A549 (cell line): ENCODE measurements at places on chromosomes 3 and 15.
A peak's percentile ranks its signal among the peaks of the same experiment; 100 is the strongest.

- DNase-seq = no peak
Observed at GRCh38 chr3:187212196-187212545, 14.9 kb downstream of the RTP1 start.

- peak; percentile 21 for DNase-seq
Observed at GRCh38 chr3:81684751-81685395, 76.6 kb downstream of the GBE1 start.

GRCh38 chr3:147409143-147410115 is at the start of gene ZIC1:
TSS of gene ZIC1 (plus strand) at chr3:147409365. CDS start at chr3:147410113, 748 bp downstream.
- no peak for DNase-seq

GRCh38 chr3:58625196-58625824 is 41.3 kb downstream of the FAM3D start:
- no peak for DNase-seq

GRCh38 chr3:93981649-93982048 is 1.7 kb downstream of the ARL13B start:
- DNase-seq = no peak

DNA sequence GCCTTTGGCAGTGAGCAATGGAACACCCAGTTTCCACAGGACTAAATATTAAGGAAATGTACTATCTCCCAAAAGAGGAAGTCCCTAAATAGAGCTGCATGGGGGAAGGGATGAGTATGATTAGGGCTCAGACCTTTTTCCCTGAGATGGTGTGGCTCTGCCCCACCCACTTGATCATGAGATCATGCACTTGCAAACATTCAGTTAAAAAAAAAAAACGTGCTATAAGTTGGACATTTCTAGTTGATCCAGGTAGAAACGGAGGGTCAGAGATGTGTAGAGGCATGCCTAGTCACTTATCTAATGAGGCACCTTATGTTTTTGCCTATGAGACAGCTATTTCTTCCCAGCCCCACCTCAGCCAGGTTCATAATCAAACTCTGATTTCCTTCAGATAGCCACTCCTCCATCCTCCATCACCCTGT is 24.5 kb upstream of the SSR3 start:
- no peak for DNase-seq

DNA sequence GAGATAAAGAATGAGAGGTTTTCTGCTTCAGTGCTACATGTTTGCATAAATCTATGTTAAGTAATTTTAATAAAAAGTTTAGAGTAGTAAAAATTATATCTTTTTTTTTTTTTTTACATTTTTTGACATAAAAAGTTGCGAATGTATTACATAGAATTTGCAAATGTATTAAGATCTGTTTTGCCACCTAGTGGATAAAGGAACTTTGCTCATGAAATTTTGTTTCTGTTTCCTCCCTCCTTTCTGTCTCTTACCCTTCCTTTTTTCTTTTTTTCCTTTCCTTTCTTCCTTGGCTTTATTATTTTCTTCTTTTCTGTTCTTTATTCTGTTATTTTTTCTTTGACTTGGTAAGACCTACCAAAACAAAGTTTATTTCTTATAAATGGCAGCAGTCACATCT is 58.5 kb upstream of the UTS2B start:
- no peak for DNase-seq

DNA sequence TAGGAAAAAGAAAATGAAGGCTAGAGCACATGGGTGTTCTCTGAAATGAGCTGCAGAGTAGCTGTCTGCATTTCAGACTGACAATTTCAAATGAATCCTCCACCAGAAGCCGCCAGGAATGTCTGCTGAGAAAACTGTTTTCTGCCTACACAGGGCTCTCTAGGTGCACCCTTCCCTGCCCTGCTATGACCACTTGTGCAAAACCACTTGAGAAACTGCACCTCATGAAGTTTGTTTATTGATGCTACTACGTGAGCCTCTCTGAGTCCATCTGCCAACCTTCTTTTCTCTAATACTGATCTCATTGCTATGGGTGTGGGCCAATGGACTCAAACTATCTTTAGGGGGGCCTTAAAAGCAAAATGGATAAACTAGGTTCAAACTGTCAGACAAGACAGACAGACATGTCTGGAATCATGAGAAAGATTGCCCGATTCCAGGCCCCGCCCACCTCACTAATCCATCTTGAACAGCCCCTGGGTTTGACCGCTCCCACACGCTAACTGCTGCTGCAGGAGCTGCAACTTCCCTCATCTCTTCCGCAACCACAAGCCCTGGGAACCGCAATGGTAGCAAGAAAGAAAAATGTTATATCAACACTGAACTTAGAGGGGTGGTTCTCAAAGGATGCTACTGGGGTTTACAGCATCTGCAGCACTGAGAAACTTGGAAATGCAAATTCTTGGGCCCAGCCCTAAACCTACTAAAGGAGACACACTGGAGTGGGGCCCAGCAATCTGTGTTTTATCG is 9.0 kb upstream of the CD47 start:
- DNase-seq = no peak

DNA sequence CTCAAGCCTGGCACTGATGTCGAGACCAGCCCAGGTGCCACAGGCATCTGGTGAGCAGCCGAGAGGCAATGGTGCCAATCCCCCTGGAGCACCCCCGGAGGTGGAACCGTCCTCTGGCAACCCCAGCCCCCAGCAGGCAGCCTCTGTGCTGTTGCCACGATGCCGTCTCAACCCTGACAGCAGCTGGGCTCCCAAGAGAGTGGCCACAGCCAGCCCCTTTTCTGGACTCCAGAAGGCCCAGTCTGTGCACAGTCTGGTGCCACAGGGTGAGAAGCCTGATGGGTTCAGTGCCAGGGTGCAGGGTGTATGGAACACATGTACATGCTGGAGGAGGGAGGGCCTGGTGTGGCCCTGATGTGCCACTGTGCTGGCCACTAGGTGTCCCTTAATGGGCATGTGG is 4.9 kb upstream of the JMJD7 start:
- DNase-seq = no peak

GRCh38 chr3:38059148-38059547 is 20.1 kb downstream of the DLEC1 start:
- DNase-seq = no peak

DNA sequence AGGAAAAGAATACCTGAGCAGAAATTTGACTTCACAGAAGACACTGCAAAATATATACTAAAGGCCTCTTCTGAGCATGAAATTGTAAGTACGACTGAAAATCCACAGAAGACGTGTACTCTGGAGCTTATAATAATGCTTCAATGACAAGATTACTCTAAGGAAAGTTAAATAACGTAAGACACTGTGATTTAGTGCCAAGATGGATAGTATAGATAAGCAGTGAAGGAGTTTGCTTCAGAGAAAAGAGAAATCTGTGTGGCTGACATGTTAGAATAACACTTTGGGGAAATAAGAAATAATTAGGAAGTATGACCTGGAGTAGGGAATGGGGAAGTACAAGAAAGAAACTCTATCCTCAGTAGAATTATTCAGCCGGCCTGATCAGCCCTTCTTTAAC is 28.9 kb downstream of the ALDH1A2 start:
- DNase-seq = no peak

- no peak for DNase-seq
Observed at GRCh38 chr3:149391960-149392359, 14.5 kb upstream of the TM4SF1 start.

- DNase-seq = no peak
Observed at GRCh38 chr3:130976706-130977105, 49.9 kb downstream of the ASTE1 start.

DNA sequence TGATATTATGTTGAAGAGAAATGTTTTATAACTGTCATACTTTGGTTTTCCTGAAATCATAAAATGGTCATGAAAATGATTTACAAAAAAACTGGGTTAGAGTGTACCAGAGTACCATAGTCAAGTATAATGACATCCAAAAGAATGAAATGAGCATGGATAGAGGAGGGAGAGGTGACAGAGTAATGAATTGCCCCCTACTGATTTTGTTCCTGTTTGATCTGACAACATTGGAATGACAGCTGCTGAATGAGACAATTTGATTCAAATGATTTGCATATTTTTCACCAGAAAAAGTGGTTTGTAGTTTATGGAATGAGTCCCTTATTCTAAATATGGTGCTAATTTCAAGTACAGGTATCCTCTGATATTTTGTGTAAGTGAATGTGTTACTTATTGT is 271.7 kb downstream of the CNTN4 start:
- no peak for DNase-seq

DNA sequence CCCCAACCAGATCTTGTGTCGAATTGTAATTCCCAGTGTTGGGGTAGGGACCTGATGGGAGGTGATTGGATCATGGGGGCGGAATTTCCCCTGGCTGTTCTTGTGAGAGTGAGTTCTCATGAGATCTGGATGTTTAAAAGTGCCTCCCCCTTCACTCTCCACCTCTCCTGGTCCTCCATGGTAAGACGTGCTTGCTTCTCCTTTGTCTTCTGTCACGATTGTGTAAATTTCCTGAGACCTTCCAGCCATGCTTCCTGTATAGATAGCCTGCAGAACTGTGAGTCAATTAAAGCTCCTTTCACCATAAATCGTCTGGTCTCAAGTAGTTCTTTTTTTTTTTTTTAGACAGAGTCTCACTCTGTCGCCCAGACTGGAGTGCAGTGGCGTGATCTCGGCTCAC is 42.3 kb downstream of the NR1D2 start:
- DNase-seq = no peak

GRCh38 chr15:62782896-62783295 is 259.7 kb upstream of the TPM1 start:
- DNase-seq = no peak

DNA sequence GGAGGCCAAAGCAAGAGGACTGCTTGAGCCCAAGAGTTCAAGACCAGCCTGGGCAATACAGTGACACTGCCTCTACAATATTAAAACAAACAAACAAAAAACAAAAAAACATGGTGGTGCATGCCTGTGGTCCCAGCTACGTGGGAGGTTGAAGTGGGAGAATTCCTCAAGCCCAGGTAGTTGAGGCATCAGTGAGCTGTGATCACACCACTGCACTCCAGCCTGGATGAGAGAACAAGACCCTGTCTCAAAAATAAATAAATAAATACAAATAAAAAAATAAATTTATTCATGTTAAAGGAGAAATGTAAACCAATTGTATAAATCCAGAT is 200.6 kb downstream of the BCHE start:
- DNase-seq = no peak

DNA sequence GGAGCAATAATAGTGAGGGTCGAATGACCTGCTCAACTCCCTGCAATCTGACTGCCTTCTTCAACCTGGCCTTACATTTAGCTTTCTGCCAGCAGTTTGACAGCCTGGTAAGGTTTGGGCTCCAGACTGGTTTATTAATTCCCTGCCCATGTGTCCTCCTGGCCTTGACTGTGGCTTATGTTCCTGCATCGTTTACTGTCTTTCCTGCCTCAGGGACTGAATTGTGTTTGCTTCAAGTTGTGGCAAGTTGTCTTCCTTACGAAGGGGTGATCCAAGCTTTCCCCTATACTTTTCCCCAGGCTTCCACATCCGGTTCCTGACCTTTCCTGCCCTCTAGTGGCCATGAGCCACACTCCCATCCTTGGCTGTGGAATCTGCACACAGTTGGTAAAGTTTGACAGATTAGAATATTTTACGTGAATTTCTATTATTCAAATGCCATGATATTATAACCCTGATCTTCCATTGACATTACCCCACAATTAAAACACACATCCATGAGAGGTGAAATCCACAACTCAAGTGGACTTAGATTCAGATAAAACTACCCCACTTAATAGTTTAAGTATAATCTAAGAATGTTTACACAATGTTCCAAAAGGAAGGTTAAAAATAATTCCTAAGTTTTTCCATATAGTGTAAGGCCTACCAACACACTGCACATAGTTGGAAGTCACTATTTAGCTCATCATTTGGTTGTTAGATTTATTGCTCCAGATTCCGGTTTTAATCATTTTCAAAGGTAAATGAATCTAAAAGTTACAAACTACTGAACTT is 95.7 kb downstream of the NEDD4 start:
- peak; percentile 76 for DNase-seq

DNA sequence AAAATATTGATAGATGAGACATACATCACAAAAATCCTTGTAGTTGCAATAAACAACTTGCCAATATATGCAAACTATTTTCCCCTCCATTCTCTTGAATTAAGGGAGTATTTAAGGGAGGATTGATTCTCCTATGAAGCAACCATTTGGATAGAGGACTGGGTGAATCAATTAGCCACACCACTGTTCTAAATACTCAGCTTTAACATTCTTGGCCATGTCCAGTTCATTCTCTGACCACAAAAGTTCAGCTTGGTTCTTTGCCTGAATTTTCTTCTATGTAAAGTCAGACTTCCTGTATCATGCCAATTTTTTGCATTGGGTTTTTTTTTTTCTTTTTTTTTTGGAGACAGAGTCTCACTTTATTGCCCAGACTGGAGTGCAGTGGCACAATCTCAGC is 15.8 kb upstream of the SEC11A start:
- DNase-seq = no peak
